Neural crest cell (in vitro differentiated cells): ENCODE measurements at places on chromosomes 13 and 19. TPM values are rescaled to one million over a fixed set of nuclear protein-coding genes. Genes with fewer than 3 reads are reported as not detected.

GRCh38 chr13:37364956-37365355 is 233.6 kb downstream of the POSTN start:
- no peak overlapping the region for H3K4me3 ChIP-seq
- no peaks in the 10 kb centered on the region for H3K36me3 ChIP-seq
- no peaks in the 10 kb centered on the region for H3K27me3 ChIP-seq
- no peak overlapping the region for H3K27ac ChIP-seq

GRCh38 chr19:28359431-28360414 is 853.2 kb downstream of the UQCRFS1 start:
- no peaks in the 10 kb centered on the region for H3K4me1 ChIP-seq
- H3K27ac ChIP-seq, result no peak overlapping the region
- H3K36me3 ChIP-seq, result no peaks in the 10 kb centered on the region
- no peaks in the 10 kb centered on the region for H3K27me3 ChIP-seq
- no peak overlapping the region for H3K4me3 ChIP-seq
- DNase-seq, result no peak

DNA sequence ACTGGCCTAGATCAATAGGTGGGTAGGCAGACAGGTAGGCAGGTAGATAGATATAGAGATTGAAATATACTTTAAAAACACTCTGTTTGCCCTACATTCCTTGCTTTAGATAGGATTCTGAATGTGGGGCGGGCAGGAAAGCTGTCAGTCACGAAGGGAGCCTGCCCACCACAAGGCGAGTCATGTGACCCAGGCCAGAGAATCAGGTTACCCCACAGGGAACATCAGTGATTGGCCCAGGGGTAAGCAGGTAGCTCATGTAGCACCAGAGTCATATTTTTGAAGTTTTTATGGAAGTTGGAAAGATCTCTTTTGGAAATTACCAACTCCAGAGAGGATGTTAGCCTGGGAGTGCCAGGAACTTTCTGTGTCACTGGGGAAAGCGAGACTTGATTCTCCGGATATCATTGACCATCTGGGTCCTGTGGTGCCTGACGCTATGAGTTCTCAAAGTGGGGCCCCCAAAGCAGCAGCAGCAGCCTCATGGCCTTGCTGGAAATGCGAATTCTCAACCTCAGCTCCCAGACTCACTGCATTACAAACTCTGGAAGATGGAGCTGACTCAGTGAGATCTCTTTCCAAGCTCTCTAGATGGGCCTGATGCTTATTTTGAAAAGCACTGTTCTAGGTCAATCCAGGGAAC is 60.3 kb downstream of the IRS2 start:
- no peak for DNase-seq
- H3K36me3 ChIP-seq, result no peaks in the 10 kb centered on the region
- H3K4me3 ChIP-seq, result no peak overlapping the region
- no peak overlapping the region for H3K27ac ChIP-seq
- H3K27me3 ChIP-seq, result no peaks in the 10 kb centered on the region

DNA sequence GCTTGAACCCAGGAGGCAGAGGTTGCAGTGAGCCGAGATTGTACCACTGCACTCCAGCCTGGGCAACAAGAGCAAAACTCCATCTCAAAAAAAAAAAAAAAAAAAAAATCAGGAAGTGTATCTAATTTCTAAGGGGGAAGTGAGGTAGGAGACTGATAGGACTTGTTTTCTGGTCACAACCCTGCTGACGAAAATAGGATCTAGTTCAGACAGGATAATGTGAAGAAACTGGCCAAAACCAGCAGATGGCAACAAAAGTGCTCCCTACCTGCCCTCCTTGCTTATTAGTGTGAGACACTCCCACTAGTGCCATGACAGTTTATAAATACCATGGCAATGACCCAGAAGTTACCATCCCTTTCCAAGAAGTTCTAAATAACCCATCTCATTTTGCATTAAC is 36.0 kb upstream of the KPNA3 start:
- H3K27ac ChIP-seq, result no peak overlapping the region
- no peaks in the 10 kb centered on the region for H3K27me3 ChIP-seq
- no peak for DNase-seq
- H3K4me1 ChIP-seq, result no peaks in the 10 kb centered on the region
- H3K36me3 ChIP-seq, result no peaks in the 10 kb centered on the region

DNA sequence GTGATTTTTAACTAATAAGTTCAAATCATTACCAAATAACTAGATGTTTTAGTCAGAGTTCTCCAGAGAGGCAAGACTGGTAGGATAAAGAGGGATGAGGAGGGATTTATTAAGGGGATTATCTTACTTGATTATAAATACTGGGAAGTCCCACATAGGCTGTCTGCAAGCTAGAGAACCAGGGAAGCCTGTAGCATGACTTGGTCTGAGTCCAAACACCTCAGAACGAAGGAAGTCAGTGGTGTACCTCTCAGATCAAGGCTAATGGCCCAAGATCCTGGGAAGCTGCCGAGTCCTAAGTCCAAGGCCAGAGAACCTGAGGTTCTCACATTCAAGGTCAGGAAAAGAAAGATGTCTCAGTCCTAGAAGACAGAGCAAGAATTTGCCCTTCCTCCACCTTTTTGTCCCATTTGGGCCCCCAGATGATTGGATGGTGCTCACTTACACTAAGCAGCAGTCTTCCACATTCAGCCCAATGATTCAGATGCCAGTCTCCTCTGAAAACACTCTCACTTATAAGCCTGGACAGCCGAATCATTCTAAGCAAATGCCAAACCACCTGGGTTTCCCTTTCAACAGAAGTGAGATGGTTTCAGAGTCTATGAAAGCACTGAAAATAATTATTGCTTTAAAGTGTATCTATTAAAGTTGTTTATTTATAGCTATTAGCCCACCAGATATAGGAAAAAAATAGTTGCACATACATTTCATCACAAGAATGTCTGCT is 1599.2 kb downstream of the OLFM4 start:
- DNase-seq, result no peak
- H3K4me3 ChIP-seq, result no peak overlapping the region
- H3K36me3 ChIP-seq, result no peaks in the 10 kb centered on the region
- H3K27ac ChIP-seq, result no peak overlapping the region
- no peaks in the 10 kb centered on the region for H3K27me3 ChIP-seq
- H3K4me1 ChIP-seq, result no peaks in the 10 kb centered on the region

DNA sequence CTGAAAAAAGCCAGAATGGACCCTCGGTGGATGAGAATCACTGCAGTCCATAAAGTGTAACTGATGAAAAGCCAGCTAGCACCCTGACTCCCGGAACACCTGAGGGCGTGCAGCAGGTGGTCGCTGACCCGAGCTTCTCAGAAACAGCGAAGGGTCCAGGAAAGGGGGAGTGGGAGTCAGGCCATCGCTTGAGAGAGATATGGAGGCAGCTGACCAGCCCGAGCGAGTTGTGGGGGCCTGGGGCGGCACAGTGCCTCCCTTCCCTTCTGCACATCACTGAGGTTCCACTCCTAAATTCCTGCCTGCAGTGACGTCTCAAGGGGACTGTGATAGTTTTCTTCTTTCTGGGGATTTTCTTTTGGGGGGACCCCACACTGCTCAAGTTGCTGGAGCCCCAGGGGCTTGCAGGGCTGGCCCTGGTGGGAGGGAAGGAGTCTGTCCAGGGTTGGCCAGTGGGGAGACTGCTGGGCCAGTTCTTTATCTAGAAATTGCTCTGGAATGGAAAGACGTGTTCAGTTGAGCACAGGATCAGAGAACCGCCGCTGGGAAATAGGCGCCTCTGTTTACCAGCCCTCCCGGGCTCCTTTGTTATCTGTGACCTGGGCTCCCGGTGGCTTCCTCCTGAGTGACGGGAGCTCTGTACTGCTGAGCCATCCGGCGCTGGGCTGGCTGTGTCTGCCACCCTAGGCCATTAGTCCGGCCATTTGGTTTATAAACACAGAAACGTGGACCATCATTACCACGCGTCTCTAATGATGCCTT is 71.3 kb downstream of the RAB20 start:
- peaks cover 12% of the 10 kb centered on the region for H3K4me1 ChIP-seq
- no peak overlapping the region for H3K4me3 ChIP-seq
- peaks cover 13% of the 10 kb centered on the region for H3K36me3 ChIP-seq
- no peak for DNase-seq
- H3K27ac ChIP-seq, result no peak overlapping the region

- DNase-seq, result no peak
- H3K36me3 ChIP-seq, result no peaks in the 10 kb centered on the region
- no peak overlapping the region for H3K27ac ChIP-seq
- H3K4me1 ChIP-seq, result no peaks in the 10 kb centered on the region
- H3K27me3 ChIP-seq, result no peaks in the 10 kb centered on the region
Observed at GRCh38 chr13:54633456-54633855, 1604.8 kb downstream of the OLFM4 start.

DNA sequence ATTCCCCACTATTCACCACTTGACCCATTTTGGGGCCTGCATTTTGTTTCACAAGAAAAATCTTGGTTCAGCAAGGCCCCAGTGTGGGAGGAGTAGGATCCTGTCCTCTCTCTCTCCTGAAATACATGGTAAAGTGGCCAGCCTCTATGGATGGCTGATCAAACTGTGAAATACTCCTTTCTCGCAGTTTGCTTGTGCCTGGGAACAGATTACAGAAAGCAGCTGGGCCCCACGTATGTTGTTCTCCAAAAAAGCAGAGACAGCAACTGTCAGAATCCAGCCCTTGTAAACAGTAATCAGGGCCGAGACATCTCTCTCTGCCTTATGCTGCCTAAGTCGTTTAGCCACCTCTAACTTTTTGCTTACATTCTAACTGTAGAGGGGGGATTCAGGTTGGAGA is 61.0 kb upstream of the RAP2A start:
- no peak for DNase-seq
- no peak overlapping the region for H3K27ac ChIP-seq
- no peaks in the 10 kb centered on the region for H3K27me3 ChIP-seq

GRCh38 chr13:37752146-37752545 is 117.4 kb downstream of the TRPC4 start:
- no peak overlapping the region for H3K27ac ChIP-seq
- no peaks in the 10 kb centered on the region for H3K27me3 ChIP-seq
- no peak for DNase-seq
- no peaks in the 10 kb centered on the region for H3K36me3 ChIP-seq
- no peak overlapping the region for H3K4me3 ChIP-seq

GRCh38 chr19:39941615-39942365 is 7.4 kb upstream of the FCGBP start:
- H3K4me1 ChIP-seq, result peaks cover 17% of the 10 kb centered on the region
- no peak overlapping the region for H3K4me3 ChIP-seq
- H3K27me3 ChIP-seq, result peaks cover 2% of the 10 kb centered on the region
- H3K36me3 ChIP-seq, result no peaks in the 10 kb centered on the region
- DNase-seq, result no peak
- H3K27ac ChIP-seq, result peak overlapping the region; percentile 67

DNA sequence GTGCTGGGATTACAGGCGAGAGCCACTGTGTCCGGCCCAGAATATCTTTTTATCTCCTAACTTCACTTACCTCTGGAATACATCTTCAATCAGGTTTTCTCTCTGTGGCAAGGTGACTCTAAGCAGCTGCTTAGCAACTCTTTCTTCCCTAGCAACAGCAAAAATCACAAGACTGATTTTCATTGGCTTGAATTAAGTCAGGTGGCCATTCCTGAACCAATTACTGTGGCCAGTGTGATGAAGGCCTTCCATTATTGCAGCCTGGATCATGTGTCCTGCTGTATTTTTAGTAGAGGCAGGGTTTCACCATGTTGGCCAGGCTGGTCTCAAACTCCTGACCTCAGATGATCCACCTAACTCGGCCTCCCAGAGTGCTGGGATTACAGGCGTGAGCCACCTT is 9.0 kb upstream of the LTBP4 start:
- H3K4me3 ChIP-seq, result no peak overlapping the region
- H3K4me1 ChIP-seq, result peaks cover 39% of the 10 kb centered on the region
- H3K27me3 ChIP-seq, result peaks cover 3% of the 10 kb centered on the region
- H3K36me3 ChIP-seq, result peaks cover 6% of the 10 kb centered on the region

GRCh38 chr13:25347151-25347550 is 24.6 kb upstream of the ATP8A2 start:
- no peaks in the 10 kb centered on the region for H3K27me3 ChIP-seq
- H3K4me3 ChIP-seq, result no peak overlapping the region
- H3K36me3 ChIP-seq, result no peaks in the 10 kb centered on the region
- H3K4me1 ChIP-seq, result peaks cover 10% of the 10 kb centered on the region
- no peak overlapping the region for H3K27ac ChIP-seq

GRCh38 chr13:114319441-114319913 is 5.2 kb downstream of the CHAMP1 start:
- no peaks in the 10 kb centered on the region for H3K27me3 ChIP-seq
- H3K27ac ChIP-seq, result peak overlapping the region; percentile 79
- peak overlapping the region; percentile 8 for H3K4me3 ChIP-seq
- H3K36me3 ChIP-seq, result peaks cover 39% of the 10 kb centered on the region

GRCh38 chr13:25977216-25977615 is 74.6 kb downstream of the SHISA2 start:
- H3K36me3 ChIP-seq, result no peaks in the 10 kb centered on the region
- no peaks in the 10 kb centered on the region for H3K27me3 ChIP-seq

GRCh38 chr19:42216653-42217519 is 591 bp downstream of the DEDD2 start:
- peak; percentile 46 for DNase-seq
- peaks cover 43% of the 10 kb centered on the region for H3K4me1 ChIP-seq
- H3K27ac ChIP-seq, result peak overlapping the region; percentile 98
- H3K36me3 ChIP-seq, result no peaks in the 10 kb centered on the region
- no peaks in the 10 kb centered on the region for H3K27me3 ChIP-seq
- H3K4me3 ChIP-seq, result peak overlapping the region; percentile 94

DNA sequence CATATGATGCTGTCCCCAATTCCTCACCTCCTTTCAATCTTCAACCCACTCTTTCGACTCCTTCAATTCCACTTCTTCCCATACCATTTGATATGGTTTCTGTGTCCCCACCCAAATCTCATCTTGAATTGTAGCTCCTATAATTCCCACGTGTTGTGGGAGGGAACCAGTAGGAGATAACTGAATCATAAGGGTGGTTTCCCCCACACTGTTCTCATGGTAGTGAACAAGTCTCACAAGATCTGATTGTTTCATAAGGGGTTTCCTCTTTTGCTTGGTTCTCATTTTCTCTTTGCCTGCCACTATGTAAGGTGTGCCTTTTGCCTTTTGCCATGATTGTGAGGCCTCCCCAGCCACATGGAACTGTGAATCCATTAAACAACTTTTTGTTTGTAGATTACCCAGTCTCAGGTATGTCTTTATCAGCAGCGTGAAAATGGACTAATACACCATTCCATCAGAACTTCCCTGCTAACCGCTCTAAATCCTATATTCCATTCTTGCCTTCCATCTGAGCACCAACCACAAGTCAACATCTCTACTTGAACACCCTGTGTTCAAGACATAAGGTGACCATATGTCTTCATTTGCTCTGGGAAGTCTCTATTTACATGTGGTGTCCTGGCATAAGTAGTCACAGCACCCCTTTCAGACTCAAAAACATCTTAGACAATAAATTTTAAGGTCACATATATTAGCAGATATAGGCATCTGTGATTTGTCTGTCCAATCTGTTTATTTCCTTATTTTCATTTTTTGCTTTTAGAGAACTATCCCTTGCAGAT is 122.9 kb downstream of the TSHZ3 start:
- no peak overlapping the region for H3K4me3 ChIP-seq
- no peak for DNase-seq
- H3K27me3 ChIP-seq, result peaks cover 3% of the 10 kb centered on the region

CASP14 gene
- total RNA-seq, result not detected in 2 replicates

USPL1 gene
- 24.9 and 26.8 TPM in 2 replicates for total RNA-seq

ZNF557 gene
- total RNA-seq, result 13.9 and 14.0 TPM in 2 replicates

C13orf46 gene
- total RNA-seq, result 0.66 and 1.9 TPM in 2 replicates

NCAN gene
- 12.3 and 13.8 TPM in 2 replicates for total RNA-seq

CFAP97D2 gene
- total RNA-seq, result not detected in 2 replicates

SIAH3 gene
- total RNA-seq, result 0.36 and 0.42 TPM in 2 replicates
